ENCODE measurements at places on chromosomes 6 and 20.

DNA sequence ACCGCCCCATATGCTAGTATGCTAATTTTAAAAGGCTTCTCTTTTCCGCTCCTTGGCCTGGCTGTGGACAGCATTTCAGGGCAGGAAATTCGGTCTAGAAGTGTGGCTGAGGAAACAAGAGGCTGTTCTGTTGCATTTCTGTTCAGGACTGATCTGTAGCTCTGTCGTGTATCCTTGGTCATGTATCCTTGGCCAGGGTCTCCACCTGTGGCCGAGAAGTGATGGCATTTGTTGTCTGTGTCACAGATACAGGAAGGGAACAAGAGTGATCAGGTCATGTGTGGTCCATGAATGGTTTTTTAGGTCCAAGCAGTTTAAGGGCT lies 300.5 kb upstream of the SUPT3H start:
- DNase-seq: no peak

DNA sequence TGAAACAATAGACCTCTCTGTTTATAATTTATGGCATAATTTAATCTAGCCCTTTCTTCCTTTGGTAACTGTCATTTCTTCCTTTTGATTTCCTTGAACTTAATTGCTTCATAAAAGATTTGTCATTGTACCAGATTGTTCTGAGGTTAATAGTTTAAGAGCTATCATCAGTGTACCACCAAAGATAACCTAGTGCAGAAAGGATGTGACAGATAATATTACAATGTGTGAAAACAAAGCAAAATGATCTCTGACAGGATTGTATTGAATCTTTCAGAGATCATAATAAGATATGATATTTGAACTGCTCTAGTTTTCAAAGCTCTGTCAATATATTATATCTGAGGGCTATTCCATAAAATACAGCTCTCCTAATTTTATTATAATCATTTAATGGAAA lies 132.1 kb upstream of the PTCHD4 start:
- no peak for DNase-seq

GRCh38 chr6:13355999-13356785 lies 27.9 kb upstream of the TBC1D7 start:
- peak; percentile 42 for DNase-seq

DNA sequence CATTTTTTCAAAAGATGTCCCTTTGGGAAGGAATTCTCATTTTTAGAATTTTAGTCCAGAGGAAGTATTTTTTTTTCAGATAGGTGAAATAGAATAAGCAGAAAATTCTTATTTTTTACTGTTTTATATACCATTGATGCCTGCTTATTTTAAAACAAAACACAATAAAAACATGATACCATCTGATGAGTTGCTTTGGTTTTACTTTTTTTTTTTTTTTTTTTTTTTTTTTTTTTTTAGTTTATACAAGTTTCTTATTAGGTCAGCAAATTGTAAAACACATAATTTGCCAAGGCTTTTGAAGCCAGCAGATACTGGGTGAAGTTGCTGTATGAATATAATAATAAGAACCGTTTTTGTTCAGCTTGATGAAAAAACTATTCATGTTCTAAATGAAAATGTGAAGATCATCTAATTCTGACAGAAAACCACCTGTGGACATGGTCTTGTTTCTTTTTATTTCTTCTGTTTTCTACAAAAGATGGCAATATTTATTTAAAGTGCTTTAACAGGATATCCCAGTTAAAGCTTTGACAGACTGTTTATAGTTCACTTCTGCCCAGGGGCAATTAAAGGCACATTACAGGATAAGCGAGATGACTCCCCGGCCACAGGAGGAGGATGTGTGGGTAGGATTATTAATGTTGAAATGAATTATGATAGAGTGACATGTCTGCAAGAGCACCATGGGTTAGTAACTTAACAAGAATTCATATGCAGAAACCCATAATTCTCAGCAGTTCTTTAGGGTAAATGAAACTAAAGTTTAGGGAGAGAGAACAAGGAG lies 31.1 kb downstream of the MYB start:
- DNase-seq: peak; percentile 90

DNA sequence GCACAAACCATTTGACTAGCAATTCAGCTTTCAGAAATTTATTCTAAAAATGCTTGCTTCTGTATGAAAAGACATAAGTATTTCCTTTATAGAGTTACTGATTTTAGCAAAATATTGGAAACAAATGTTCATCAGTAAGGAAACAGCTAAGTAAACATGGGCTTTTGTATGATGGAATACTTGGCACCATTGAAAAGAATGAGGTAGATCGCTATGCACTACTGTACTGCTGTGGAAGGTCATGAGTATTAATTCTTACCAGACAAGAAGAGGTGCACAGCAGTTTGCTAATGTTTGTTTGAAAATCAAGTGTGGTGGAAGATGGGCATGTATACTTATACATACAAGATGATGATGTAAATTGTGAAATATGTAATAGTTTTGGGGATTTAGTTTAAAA lies 73.0 kb downstream of the FARS2 start:
- DNase-seq: no peak

GRCh38 chr6:6689400-6690143 lies 101.1 kb downstream of the LY86 start:
- peak; percentile 33 for DNase-seq

- DNase-seq: no peak
These were observed 52.6 kb downstream of the GINS1 start for GRCh38 chr20:25459916-25460535.

GRCh38 chr6:41469156-41470028 lies 76.8 kb upstream of the FOXP4 start:
- no peak for DNase-seq

DNA sequence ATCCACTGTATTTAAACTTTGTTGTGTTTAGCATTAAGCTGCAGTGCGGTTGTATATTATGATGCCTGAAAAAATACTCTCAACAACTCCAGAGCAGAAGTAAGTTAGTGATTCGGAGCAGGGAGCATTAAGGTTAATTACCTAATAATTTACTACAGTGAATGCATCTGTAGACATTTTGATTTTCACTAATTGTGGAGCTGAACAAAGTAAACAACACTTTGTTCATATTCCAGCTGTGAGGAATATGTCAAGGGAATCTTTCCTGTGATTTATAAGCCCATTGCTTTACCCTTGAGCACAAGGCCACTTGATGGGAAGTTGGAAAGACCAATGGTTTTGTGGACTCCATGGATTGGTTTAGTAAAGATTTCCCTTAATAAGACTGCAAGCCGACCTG lies 77.1 kb downstream of the CBLN4 start:
- DNase-seq: no peak

DNA sequence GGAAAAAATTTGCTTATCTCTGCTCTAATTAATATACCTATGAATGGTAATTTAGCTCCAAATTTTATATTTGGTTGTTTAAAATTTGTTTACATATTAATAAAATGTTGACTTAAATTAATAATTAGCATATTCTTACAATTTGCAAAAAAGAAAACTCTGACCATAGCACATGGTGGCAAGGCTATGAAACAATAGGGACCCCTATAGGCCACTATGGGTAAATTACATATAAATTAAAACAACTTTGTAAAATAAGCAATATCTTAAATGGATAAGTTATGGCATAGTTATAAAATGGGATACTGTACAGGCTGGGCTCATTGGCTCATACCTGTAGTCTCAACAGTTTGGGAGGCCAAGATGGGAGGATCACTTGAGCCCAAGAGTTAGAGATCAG lies 76.0 kb downstream of the MKKS start:
- peak; percentile 25 for DNase-seq

DNA sequence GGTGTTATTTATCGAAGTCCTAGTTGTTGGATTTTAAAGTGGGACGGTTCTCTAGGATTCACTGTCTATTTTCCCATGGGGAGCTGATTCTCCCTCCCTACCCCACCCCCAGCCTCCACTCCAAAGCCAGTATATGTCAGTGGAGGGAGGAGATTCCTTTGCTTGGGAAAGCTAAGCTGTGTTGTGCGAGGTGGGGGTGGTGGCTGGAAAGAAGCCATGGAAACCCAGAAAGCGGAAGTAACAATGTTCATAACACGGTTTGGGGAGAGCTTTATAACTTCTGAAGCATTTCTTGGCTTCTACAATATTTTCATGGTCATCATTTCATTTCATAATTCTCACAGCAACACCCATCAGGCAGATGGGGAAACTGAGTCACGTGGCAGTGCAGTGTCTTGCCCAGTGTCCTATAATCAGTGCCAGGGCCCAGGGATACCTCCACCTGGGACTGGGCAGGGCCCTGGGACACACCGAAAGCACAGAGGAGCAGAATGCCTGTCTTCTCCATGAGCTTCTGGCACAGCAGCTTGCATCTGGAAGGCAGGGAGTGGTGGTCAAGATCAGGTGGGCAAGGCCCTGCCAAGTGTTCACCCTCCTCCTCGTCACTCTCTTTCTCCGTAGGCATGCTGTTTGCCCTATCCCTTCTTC lies 4.5 kb downstream of the SUN5 start:
- no peak for DNase-seq

- DNase-seq: no peak
These were observed 14.6 kb downstream of the GATA5 start for GRCh38 chr20:62461157-62461556.

DNA sequence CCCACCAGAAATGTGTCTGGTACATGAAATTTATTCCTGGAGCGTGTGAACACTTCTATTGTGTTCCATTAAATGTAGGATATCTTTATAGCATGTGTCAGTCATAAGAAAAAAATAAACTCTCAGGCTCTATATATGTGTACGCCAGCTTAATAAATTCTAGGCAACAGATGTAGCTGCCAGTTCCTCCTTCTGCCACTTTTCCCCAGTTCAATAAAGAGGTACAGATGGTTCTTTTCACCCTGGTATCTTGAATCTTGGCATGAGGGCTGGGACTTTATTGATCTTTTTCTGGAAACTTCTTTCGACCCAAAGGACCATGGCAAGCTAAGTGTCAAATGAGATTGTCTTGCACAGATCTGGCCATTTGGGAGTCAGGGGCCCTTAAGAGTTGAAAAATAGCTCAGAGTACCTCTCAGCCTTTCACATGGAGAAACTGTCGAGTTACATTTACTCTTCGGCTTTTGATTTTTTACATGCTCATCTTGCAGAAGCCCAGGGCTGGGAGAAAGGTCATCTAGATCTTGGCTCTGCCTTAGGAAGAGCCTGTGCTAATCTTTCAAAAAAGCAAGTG lies 240.9 kb downstream of the DOK5 start:
- no peak for DNase-seq

DNA sequence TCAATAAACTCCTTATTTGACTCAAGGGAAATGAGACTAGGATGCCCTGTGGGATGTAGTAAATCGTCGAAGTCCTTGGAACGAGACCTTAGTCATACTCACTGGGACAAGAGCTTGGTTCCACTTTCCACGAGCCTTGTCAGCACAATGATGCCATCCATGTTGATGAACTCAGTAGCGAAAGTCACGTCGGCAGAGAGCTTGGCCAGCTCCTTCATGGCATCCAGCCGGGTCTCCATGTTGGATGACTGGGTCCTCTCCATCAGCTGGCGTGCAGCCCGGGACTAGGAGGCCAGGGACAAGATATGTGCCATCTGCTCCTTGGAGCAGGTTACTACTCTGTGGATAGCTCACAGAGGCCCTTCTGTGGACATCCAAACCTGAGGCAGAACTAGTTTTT lies 17.5 kb downstream of the ELMO2 start:
- DNase-seq: no peak

- peak; percentile 64 for DNase-seq
These were observed 33.5 kb upstream of the MCM3 start for GRCh38 chr6:52317841-52318581.

DNA sequence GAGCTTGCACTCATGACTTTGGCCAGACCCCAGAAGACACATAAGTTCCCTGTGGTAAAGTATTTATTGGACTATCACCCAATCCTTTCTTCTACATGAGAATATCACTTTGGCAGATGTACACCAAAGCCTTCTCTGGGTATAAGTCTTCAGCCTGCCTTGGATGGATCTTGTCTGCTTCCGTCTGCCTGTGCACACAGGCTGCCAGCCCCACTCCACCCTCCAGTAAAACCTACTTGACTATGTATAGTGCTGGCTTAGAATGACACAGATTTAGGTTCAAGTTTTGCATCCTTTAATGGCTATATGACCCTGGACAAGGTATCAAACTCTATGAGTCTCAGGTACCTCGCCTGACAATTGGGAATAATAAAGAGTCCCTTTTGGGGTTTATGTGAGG lies 63.4 kb downstream of the BACH2 start:
- no peak for DNase-seq

GRCh38 chr6:38193481-38194281 lies 374.2 kb downstream of the ZFAND3 start:
- no peak for DNase-seq

GRCh38 chr6:49839162-49839561 lies 27.2 kb downstream of the CRISP1 start:
- DNase-seq: no peak

GRCh38 chr6:151998784-151999183 lies 191.3 kb downstream of the ESR1 start:
- peak; percentile 66 for DNase-seq

DNA sequence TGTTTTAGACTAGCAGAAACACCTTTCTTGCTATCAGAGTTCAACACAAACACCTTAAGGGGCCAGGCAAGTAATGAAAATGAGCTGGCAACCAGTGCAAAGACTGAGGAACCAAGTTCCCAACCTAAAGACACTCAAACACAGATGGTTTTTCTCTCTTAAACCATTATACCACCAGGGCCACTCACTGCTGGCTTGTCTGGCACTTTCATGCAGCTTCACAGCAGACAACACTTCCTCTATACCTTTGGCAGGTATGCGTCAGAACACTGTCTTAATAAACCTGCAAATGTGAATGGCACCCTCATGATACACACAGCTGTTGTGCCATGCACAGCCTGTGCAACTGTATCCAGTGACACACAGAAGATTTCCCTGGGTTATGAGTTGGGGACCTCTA lies 41.6 kb downstream of the NFATC2 start:
- DNase-seq: no peak

DNA sequence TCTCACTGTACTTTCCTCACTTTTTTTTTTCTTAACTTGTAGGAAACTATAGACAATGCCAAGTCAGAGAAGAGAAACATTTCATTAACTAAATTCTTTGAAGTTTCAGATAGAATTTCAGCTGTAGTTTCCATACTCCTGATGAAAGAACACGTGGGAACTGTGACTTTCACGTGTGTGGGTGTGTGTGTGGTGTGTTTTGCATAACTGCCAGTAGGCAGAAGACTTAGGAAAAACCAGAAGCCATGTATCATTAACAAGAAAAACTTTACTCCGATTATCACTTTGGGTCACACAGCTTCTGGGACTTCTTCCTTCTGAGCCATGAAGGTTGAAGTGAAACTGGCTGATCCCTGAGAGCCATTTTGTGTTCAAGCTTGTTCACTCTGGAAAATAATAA lies 483.3 kb downstream of the TFAP2B start:
- DNase-seq: no peak

DNA sequence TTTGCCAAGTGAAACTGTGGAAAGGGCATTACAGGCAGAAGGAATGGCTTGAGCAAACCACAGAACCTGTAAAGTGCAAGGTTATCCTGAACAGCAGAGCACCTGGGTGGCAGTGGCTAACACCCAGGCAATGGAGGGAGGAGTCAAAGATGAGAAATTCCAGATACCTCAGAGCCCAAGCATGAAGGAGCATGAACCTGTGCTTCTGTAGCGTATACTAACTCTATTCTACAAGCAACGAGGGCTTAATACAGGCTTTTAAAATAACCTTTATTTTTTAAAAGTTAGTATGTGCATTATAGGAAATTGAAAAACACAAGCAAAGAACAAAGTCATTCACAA lies 77.0 kb downstream of the CNBD2 start:
- DNase-seq: no peak

Measured in EH (cell line).